ENCODE measurements at places on chromosomes 6 and 20. TPM values are rescaled to one million over a fixed set of nuclear protein-coding genes. Genes with fewer than 3 reads are reported as not detected.

DNA sequence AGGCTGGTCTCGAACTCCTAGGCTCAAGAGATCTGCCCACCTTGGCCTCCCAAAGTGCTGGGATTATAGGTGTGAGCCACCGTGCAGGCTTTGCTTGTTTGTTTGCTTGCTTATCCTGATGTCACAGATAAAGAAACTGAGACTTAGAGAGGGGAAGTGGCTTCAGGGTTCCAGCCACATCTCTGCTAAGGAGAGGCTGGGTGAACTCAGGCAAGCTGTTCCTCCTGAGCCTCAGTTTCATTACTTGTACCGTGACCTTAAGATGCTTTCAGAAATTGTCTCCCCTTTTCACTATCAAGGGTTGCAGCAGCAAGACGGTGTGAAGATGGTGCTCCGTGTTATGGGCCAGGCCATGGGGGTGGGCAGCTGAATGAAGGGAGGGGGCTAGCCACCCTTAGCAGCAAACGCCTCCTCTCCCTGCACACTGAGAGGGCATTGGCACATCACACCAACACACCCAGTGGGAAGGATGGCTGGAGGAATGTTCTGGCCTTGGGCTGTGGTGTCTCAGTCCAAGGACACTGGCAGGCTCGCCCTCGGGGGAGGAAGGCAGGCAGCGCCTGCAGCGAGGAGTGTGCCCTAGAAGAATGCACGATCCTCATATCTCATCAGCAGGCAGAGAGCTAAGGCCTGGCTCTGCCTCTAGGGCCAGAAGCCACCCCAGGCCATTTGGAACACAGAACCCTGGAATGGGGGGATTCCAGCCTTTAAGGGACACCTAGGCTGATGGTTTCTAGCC, 48.2 kb upstream of the TLDC2 start:
- DNase-seq = no peak

DNA sequence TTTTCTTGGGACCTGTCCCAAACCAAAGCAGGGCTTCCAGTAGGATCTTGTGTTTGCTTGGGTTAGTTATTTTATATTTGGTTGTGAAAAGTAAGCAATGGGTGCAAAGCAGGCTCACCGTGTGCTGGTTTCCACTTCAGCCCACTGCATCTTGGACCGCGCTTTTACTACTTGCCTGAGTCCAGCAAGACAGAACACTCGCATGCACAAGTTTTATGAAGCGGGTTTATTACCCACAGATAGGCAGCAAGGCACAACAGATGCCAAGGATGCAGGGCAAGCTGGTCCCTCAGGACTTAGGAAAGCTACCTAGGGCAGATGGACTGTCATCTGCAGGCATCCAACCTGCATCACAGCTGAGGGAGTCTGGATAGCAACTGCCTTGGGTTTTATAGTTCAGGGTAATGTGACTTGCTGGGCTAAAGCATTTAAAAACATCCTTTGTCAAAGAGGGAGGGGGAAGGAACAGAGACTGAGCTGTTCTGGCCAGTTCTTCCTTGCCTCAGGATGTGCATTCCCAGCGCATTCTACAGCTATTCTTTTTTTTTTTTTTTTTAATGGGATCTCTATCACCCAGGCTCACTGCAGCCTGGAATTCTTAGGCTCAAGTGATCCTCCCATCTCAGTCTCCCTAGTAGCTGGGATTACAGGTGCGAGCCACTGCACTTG, 18.5 kb downstream of the CITED2 start:
- no peak for DNase-seq

SYNJ2 gene
- total RNA-seq = 3.0 TPM

DNA sequence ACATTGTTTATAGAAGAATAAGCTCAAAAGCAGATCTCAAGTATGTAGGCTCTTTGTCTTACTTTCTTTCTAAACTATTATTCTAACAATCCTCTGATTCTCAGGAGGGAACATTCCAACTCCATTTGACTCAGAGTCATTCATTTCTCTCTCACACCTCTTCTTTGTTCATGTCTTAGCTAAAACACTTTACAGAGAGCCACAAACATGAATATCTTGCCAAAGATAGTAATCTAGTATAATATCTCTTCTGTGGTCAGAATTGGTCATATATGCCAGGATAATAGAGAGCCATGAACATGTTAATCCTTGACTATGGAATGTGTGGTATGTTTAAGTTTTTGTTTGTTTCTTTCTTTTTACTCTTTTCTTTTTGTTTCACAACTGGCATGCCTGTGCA, 456.0 kb upstream of the PTCHD4 start:
- no peak for DNase-seq

DNA sequence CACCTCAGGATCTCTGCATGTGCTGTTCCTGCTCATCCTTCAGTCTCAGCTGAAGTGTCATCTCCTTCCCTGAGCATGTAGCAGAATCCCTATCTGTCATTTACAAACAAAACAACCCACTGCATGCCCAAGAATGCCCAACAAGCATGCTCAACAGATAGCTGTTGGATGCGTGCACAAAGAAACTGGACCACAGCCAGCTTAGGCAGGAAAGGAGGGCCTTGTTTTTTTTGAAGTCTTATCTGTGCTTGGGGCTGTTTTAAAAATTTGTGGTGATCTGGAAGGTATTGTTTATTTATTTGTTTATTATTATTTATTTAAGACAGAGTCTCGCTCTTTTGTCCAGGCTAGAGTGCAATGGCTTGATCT, 18.5 kb upstream of the SLC16A10 start:
- no peak for DNase-seq

C20orf141 gene
- total RNA-seq = not detected

DNA sequence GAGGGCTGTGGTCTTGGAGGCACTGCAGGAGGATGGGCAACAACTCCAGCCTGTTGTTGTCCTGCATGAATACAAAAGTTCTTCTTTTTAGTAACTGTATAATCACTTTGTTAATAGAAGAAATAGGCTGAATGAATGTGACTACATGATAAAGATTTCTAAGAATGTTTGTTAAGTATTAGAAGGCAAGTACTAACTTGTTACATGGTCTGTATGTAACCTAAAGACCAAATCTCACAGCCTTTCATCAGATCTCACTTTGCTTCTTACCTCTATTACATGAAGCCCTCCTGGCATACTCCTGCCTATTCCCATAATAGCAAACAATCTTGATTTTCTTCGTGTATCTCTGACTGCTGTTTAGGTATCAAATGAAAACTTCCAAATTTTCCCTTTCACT, 73.4 kb downstream of the REPS1 start:
- DNase-seq = no peak

DNA sequence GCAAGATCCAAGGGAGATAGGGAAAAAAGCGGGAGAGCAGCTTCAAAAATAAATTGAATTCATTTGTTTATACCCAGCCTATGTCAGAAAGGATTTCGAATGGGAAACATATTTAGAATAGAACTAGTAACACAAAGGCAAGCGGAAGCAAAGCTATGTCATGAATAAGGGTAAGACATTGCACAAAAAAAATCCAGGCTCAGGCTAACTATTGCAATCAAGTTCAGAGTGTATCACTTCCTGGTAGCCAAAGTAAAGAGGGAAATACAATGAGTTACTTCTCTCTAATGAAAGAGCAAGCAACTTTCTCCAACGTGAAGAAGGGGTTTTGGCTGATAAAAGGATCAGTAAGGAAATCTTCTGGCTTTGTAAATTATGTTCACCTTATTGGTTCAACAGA, 212.8 kb downstream of the ZMYND8 start:
- no peak for DNase-seq

DNA sequence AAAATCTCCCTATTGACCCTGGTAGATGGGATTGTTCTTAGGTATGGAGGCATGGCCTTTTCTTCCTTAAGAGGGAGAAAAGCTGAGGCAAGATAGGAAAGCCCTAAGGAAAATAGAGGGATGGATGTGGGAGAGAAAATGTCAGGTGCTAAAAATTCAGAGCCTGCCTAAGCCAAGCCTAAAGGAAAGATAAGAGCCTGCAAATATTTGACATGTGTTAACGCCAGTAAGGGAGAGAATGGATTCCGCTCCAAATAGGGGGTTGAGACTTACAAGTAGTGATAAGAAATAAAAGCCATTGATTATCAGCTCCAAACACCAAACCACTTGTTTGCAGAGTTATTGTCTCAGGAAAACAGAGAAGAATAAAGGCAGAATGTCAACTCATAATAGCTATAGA, 533.6 kb downstream of the PTPRT start:
- no peak for DNase-seq

- DNase-seq = no peak
Measured at GRCh38 chr6:45148711-45149341, 179.3 kb upstream of the RUNX2 start.

- no peak for DNase-seq
Measured at GRCh38 chr6:2877960-2878359, 25.1 kb downstream of the SERPINB9 start.

DNA sequence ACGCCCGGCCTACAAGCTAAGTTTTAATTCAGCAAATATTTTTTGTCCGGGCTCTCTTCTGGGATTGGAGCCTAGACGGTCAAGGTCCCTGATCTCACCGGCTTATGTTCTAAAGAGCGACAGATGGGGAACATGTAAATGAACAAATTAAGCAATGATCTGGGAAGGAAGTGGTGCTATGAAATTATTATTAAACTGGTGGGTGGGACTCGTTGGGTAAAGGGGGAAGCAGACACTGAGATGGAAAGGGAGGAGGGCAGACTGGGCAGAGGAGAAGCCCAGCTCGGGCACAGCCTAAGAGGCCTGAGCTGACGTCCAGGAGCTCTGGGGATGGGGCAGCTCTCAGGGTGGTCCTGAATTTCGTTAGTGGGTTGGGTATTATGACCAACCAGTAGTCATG, 81.8 kb upstream of the AGPAT4 start:
- no peak for DNase-seq

DNA sequence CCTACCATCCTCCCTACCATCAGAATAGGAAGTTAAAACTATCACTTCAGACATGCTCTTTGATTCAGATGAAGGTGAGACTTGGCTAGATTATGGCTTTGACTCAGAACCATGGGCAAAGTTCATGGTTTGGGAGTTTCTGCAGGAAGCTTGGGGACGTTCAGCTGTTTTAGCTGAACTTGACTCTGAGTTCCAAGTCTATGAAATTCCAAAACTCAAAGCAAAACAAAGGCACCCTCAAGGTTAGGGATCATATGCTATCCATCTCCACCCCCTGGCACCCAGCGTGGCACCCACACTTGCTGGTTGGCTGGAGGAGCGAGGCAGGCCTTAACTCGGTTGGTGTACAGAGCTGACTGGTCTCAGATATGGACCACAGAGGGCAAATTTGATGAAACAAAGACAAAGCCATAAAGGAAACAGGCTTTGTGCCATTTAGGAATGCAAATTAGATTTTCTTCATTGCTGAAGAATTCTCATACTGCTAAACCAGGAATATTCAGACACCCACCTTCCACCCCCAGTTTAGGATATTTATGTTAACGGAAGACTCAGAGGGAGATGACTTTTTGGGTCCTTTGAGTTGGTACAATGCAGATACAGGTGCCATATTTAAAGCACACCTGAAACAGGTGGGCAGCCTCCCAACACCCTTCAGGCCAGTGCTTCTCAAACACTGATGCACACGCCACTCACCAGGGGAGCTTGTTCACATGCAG, 88.4 kb upstream of the SLC22A16 start:
- no peak for DNase-seq

DNA sequence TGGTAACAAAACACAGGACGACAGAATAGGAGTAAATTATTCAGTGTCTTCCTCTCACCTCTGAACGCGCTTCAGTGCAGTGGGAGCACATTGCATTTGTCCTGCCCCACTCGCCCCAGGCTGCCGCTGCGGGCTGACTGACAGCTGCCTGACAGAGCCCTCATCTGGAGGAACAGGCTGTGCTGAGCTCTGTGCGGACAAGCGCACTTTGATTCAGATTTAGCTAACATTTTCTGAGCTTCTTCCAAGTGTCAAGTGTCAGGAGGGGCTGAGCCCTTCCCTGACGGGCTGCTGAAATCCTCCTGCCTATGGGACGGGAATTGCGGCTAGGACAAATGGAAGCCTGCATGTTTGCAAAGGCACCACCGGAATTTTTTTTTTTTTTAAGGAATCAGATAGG, 383.0 kb upstream of the CDH4 start:
- DNase-seq = no peak

DNA sequence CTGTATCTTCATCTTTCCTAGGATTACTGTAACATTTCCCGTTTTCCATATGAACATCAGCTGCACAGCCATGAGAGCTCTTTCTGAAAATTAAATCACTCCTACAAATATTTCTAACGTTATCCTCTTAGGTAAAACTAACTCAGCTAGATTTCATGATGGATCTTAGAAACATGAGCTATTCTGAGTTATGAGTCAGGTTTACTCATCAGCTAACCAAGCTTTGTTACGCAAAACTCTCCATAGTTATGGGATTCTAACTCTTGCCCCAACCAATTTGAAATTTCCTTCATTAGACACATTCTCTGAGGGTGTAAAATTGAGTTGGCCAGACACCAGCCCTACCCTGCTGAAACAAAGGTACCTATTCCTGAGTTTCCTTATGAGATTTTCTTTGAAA, 14.0 kb downstream of the DEFB110 start:
- DNase-seq = no peak

HNF4A gene
- total RNA-seq = not detected
